Activated T-cell treated with anti-CD3 and anti-CD28 coated beads, Interleukin-2, amount 50 U/mL, for 24 hours (primary cell): ENCODE measurements at places on chromosomes 7 and 10.

- DNase-seq, result no peak
Measured at GRCh38 chr10:131812736-131813604, 87.8 kb upstream of the PPP2R2D start.

DNA sequence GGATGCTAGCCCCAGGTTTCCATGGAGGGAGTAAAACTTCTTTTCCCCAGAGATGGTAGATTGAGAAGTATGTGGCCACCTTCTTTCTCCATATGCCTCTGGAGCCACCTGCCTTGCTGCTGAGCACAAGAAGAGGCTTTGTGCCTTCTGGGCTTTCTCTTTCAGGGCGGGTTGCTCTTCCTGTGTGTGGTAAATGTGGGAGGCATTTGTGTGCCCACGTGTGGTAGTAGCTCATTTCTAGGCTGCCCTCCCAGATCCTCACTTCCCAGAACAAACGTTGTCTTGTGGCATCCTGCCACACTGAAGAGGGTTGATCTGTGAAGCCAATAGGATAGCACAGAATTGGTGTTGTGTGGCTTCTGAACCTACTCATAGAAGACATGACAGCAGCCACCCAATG lies 342.0 kb upstream of the PODXL start:
- DNase-seq, result no peak

GRCh38 chr7:127379642-127380041 lies 12.9 kb downstream of the ZNF800 start:
- DNase-seq, result no peak

DNA sequence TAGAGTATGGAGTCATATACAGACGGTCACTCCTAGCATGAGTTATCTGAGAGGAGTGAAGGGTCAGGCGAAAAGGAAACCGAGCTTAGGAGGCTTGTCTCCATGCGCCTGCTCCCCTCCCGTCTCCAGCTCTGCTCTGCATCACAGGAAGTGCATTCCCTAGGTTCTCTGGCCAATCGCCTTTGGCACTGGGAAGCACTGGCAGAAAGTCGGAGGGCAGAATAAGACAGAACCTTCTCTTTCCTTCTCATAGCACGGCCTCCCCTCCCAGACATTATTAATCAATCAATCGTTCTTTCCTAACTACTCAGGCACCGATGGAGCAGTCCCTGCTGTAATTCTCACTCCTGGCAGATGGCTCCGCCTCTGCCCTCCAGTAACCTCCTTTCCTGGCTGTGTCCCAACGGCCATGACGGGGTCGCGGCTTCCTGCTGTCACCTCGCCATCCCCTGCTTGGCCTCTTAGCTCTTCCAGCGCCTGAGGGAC lies 177.1 kb downstream of the FRMD4A start:
- DNase-seq, result no peak

DNA sequence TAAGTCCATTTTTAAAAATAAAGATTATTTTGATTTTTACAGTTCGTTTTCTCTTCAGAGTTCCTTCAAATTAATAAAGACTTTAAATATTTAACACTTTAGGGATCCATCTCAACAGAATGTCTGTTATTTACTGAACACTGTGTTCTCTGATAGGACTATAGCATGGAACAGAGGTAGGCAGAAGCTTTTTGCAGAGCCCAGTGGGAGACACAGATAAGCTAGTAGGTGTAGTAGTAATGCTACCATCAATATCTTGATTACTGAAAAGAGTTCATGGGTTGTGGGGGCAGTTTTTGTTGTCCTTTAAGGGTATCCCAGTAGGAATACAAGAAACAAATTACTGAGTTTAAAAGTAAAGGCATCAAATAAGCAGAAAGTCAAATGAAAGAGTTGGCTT lies 140.5 kb downstream of the HBP1 start:
- no peak for DNase-seq
